Epithelial cell of proximal tubule (primary cell): ENCODE measurements at places on chromosomes 16 and 17. TPM values are rescaled to one million over a fixed set of nuclear protein-coding genes. Genes with fewer than 3 reads are reported as not detected.
A peak's percentile ranks its signal among the peaks of the same experiment; 100 is the strongest.

GRCh38 chr16:89233678-89234490 lies 16.4 kb downstream of the ZNF778 start:
- no peak for DNase-seq

GRCh38 chr17:57329380-57330214 lies 73.3 kb downstream of the MSI2 start:
- DNase-seq, result peak; percentile 12

Gene TBC1D3I
- total RNA-seq, result not detected in 2 replicates

- no peak for DNase-seq
Measured at GRCh38 chr16:66746048-66746447, 5.4 kb downstream of the DYNC1LI2 start.

Gene KRTAP9-2
- total RNA-seq, result not detected in 2 replicates

GRCh38 chr17:44549686-44550085 lies 7.6 kb upstream of the FZD2 start:
- no peak for DNase-seq

DNA sequence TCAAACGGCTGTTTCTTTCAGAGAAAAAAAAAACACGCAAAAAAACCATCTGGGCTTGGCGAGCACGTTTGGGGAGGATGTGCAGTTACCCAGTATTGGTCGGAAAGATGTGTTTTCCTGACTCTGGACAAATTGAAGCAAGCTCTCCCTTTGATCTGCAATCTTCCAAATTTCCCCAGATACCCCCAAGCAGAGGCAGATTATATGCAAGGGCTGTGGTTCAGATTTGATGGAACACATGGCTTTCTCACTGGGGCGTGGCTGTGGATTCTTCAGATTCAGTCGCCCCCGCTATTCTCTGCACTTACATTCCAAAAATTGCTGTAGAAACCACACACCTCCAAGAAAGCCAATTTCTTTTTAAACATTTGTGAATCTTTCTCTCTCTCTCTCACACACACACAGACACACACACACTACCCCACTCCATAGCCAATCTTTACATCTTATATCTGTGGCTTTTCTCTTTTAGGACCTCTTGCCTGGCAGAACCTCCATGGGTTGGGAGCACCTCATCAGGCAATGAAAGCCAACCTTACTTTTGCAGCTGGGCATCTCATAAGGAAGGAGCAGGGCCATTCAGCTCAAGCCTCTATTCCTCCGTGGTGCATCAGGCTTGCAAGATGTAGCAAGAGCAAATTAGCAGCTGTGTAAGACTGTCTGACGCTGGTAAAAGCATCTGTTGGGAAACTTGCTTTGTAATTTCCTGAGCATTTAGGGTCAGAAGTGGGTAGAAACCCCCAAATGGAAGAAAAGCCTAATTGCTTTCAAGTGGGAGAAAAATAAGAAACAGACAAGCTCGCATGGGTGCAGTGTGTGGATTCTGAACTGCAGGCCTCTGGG lies 103.9 kb upstream of the FAM20A start:
- no peak for DNase-seq

Gene ZG16
- total RNA-seq, result not detected in 2 replicates

Gene DEXI
- total RNA-seq, result 43.9 and 63.4 TPM in 2 replicates

- no peak for DNase-seq
Measured at GRCh38 chr17:42980766-42981397, 517 bp downstream of the RUNDC1 start.

DNA sequence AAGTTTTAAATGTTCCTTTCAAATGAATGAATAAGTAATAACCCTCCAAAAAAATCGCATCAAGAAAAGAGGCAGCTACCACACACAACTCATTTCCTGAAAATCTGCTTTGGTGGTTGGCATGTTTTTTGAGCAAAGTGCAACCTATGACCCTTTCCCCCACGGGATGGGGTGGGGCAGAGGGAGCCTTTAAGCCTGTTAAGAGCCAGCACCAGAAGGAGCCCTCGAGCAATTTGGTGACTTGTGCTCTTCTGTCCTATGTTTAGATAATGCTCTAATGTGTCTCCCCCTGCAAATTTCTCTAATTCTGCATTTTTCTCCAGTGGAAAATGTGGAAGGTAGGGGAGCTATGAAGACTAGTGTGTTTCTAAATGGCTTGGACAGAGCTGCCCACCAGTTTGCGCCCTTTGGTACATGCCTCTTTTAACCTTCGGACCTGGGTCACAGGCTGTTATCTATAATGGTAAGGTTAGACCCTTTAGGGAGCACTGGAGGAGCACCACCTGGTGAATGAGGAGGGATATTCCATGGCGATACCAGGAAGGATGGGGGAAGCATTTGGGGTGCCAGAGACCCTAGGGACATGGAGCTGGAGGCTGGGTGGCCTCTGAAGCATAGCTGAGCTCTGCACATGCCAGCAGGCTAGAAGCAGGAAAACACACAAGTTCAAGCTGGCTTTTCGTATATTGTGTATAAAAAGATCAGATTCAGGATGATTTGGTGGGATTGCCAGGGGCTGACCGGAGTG lies 1.6 kb downstream of the PYCARD start:
- DNase-seq, result no peak

Gene CES3
- total RNA-seq, result 0.75 TPM in 1 of 2 replicates, not detected in the other

GRCh38 chr17:40560592-40561293 lies 4.5 kb downstream of the CCR7 start:
- DNase-seq, result peak; percentile 89

Gene SLC7A6OS
- 10.3 and 14.2 TPM in 2 replicates for total RNA-seq

Gene AATK
- total RNA-seq, result 0.52 and 0.87 TPM in 2 replicates

DNA sequence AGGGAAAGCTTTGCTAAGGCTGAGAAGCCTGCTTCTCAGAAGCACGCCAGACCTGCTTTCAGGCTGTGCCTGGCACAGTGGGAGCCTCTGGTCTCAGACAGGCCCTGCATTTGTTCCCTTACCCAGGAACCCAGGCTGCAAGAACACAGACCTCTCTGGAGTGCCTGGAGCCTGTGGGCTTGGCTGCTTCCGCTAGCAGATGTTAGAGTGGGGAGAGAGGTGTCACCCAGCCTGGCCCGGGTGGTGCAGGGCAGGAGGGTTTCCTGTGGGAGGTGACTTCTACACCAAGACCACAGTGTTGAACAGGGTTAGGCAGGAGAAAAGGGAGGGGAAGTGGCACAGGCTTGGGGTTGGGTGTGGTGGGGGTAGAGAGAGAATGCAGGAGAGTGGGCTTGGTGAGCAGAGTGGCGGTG lies 35.8 kb upstream of the ADGRG1 start:
- DNase-seq, result no peak

DNA sequence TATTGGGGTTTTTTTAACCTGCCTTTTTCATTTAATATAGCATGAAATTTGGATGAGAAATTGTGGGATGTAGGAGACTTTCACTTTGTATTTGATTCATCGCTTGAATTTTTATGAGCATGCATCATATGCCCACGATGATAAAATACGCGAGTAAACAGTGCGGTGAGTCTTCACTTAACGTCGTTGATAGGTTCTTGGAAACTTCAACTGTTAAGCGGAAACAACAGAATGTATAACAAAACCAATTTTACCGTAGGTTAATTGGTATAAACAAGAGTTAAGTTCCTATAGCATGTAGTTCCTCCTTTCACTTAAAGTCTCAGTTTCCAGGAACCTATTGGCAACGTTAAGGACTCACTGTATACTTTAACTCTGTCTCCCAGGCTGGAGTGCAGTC lies 28.7 kb downstream of the MMP15 start:
- DNase-seq, result no peak

Gene AXIN1
- 33.9 and 36.0 TPM in 2 replicates for total RNA-seq

DNA sequence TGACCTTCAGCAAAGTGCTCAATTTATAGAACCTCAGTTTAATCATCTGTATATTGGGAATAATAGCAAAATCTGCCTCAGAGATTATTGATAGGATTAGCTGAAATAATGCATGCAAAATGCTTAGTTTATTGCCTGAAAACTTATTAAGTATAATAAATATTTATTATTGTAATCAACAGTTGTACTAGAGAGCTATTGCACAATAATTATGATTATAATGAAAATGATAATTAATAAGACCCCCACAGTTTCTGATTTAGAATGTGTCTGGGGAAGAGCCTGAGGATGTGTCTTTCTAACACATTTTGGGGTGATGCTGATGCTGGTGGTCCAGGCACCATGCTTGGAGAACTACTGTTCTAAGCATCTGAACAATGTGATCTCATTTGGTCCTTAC lies 419.6 kb downstream of the NPIPA7 start:
- no peak for DNase-seq

Gene INPP5K
- 10.7 and 27.3 TPM in 2 replicates for total RNA-seq

GRCh38 chr16:70253291-70254106 lies 1.8 kb upstream of the EXOSC6 start:
- no peak for DNase-seq
